Myocyte (in vitro differentiated cells): ENCODE measurements at places on chromosomes 5 and 9. TPM values are rescaled to one million over a fixed set of nuclear protein-coding genes. Genes with fewer than 3 reads are reported as not detected.

DNA sequence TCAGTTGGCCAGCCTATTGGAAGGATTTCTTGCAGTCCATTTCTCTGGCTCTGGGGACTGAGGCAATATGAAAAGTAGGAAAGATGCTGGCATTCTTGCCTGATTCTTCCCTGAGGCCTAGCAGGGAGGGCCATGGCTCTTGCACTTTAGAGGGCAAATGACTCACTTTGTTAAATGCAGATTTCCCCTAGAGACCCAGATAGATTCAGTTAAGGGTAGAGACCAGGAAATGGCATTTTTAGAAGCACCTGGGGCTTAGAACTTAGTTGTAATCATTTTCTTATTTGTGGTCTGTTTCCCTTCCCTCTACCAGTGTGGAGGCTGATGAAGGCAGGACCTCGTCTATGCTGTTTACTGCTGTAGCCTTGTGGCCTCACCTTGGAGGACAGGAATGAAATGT is 112.8 kb upstream of the NR3C1 start:
- no peak for DNase-seq

- DNase-seq, result peak; percentile 30
Observed at GRCh38 chr5:25544652-25545249, 900.0 kb upstream of the CDH10 start.

DNA sequence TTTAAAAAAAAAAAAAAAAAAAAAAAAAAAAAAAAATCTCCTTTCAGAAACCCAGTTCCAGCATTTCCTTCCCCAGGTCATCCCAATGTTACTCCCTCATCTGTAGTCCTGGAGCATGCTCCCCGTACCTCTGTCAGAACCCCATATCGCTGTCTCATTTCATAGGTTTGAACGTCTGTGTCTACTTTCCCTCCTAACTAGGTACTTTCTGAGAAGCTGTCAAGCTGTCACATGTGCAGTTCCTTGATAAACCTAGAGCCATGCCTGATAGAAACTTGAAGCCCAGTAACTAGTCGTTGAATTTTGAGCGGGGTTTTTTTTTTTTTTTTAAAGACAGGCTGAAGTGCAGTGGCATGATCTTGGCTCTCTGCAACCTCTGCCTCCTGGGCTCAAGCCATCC is 15.6 kb downstream of the EXOSC3 start:
- no peak for DNase-seq

DNA sequence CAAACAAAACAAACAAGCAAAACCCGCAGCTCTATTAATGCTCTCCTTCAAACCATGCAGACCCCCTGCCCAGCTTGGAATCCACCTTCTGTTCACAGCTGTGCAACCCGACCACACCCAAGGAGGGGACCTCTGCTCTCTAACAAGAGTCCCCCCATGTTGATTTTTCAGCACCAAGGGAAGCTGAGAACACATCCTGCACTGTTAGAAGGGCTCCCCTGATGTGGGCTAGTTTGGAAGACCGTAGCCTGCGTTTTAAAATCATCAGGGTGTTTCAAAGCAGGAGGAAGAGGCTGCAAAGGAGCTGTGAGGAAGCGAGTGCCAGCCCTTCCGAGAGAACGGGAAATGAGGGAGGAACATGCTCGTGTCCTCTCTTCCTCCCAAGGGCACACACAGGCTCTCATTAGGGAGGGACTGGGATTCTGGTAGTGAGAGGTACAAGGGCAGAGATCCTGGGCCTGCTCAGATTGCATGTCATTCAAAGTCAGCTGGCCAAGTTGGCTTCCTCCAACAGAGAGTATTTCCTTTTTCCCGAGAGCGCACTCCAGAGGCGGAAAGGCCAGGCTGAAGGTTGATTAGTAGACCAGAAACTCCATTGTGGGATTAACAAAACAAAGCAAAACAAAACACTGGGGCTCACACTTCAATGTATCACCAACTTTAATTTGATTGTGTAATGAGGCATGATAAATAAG is 185.9 kb downstream of the SEMA6A start:
- no peak for DNase-seq

DNA sequence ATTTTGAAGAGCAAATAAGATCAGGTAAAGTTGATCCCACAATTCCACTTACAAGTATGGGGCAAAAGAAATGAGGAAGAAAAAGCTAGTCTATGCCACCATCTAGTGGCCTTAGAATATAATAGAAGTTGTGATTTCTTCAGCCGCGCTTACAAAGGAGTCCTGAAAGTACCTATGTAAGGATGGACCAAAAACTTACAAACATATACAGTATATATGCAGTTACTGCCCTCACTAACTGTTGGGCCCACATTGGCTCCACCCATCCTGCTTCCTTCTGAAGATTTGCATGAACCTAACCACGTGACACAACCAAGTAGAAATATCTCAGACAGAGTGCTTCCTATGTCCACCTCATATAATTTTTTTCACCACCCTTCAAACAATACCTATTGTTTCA is 11.7 kb upstream of the OR13D1 start:
- DNase-seq, result peak; percentile 61

- DNase-seq, result no peak
Observed at GRCh38 chr9:26770821-26771220, 121.8 kb downstream of the CAAP1 start.

DNA sequence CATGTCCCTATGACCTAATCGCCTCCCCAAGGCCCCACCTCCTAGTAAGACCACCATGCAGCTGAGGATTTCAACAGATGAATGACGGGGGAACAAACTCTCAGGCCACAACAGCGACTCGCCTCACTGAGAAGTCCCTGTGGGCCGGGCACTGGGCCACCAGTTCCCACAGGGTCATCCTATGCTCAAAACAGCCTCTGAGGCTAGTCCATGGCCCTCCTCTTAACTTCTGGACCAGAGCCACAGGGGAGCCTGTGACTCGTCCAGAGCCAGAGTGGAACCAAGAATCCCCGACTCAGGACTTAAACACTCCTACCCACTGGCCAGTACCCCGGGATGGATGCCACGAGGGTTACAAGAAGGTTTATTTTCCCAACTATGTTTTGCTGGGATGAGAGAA is 12.3 kb downstream of the GFPT2 start:
- DNase-seq, result peak; percentile 81

DNA sequence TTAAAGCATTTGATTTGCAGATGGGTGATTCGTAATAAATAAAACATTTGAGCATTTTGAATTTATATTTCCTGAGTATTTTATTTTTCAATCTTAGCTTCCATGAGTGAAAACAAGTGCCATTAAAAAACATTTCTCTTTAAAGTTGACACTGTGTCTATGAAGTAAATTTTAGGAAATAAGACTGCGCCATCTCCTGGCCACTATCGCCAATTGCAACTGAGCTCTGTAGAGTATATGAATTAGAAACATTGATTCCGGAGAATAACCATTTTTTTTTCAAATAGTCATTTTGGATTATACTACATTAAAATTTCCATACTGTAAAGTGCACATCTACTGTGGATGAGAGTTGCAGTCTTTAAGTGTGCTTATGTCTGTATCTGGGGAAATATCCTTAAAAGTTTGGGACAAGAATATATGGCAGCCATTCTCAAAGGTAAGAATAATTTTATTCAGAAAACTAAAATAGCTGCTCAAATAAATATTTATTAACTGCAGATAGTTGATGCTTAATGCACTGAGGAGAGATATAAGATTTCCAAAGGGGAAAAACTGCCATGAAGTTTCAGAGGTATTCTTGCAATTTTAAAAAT is 5.9 kb downstream of the DMRTA1 start:
- peak; percentile 63 for DNase-seq

- no peak for DNase-seq
Observed at GRCh38 chr9:128847803-128848202, 18.2 kb upstream of the SPOUT1 start.

- no peak for DNase-seq
Observed at GRCh38 chr5:179261301-179262125, 83.7 kb downstream of the ADAMTS2 start.

DNA sequence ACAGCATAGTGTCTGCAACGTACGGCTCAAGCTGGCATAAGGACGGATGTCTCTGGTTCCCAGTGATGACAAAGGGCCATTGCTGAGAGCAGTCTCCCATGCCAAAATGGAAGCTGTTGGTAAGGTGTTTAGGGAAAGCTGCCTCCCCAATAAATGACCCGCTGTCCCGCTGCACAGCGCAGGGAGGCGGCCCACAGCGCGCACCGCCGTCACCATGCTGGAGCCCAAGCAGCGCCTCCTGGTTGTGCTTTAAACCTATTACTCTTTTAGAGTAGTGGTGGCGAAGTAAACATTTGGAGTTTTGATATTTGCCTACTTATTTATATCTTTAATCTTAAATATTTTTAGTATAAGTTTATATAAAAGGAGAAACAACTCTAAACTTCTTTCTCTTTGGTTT is 70.4 kb upstream of the C5orf63 start:
- no peak for DNase-seq

Gene PRLR
- total RNA-seq, result not detected in 2 replicates

Gene PTGES
- not detected in 2 replicates for total RNA-seq

Gene AIF1L
- 75.4 and 163 TPM in 2 replicates for total RNA-seq

Gene MAPKAP1
- 109 and 116 TPM in 2 replicates for total RNA-seq

Gene TBC1D9B
- 82.2 and 98.3 TPM in 2 replicates for total RNA-seq

Gene FREM1
- 0.43 and 0.57 TPM in 2 replicates for total RNA-seq

Gene DDX41
- total RNA-seq, result 87.2 and 112 TPM in 2 replicates

Gene IRX2
- 7.2 and 7.7 TPM in 2 replicates for total RNA-seq

Gene SHISAL2B
- not detected in 2 replicates for total RNA-seq

Gene STPG3
- total RNA-seq, result not detected in 2 replicates

Gene ZBED3
- total RNA-seq, result 0.53 and 0.68 TPM in 2 replicates

Gene PPIC
- total RNA-seq, result 44.3 and 57.6 TPM in 2 replicates

Gene C9
- total RNA-seq, result not detected in 2 replicates

Gene PCDHGA3
- total RNA-seq, result 0.48 and 0.57 TPM in 2 replicates

Gene CCDC171
- 1.1 and 1.5 TPM in 2 replicates for total RNA-seq
